ENCODE measurements at places on chromosomes 7 and 10.

- no peak for DNase-seq
These were observed 160.4 kb upstream of the RHEB start for GRCh38 chr7:151679881-151680612.

- no peak for DNase-seq
These were observed 55.9 kb upstream of the AHR start for GRCh38 chr7:17242504-17242903.

DNA sequence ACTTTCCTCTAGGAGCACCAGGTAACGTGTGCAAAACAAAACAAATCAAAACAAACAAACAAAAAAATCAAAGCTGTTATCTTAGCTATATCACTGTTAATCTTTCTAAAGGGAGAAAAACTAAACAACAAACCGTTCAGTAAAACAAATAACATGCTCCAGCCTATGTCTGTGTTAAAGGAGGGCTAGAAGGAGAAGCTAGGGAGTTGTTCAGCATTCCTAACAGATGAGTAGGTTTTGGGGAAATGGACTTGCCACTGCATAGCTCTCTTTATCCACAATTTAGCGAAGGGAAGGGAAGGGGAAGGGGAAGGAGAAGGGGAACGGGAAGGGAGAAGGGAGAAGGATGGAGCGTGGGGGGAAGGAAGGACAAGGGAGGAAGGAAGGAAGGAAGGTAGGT is 134.2 kb upstream of the AKR1E2 start:
- DNase-seq, result no peak

DNA sequence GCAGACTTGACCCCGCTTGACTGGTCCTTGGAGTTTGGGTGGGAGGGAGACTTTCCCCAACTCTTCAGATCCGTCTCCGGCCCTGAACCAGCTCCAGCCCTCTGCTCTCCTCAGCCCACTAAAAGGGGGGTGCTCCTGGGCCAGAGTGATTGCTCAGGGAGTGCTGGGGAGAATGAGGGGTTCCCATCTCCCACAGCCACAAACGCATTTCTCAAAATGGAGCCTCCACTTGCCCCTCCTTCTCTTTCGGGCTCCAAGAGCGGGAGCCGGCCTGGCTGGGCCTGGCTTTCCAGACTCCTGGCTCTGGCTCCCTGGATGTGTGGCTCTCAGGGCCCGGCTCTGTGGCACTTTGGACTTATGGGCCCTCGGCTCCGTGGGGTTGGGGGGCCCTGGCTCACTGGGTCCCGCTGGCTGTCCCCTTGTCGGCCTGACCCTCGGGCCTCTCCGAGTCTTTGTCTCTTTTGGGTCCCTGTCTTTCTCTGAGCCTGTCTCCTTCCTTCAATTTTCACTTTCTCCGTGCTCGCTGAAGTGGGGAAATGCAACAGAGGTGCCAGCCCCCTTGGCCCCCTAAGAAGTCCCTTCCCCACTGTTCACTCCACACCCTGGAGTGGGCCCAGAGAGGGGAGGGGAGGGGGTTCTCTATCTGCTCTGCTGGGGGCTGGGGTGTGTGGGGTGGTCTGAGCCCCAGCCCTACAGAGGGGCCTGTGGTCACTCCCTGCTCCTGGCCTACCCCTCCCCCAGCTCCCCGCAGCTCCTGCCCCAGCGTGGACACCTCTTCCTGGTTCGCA is 713 bp downstream of the LZTS2 start:
- DNase-seq, result no peak

- no peak for DNase-seq
These were observed 75.4 kb downstream of the WDR11 start for GRCh38 chr10:120926611-120927010.

DNA sequence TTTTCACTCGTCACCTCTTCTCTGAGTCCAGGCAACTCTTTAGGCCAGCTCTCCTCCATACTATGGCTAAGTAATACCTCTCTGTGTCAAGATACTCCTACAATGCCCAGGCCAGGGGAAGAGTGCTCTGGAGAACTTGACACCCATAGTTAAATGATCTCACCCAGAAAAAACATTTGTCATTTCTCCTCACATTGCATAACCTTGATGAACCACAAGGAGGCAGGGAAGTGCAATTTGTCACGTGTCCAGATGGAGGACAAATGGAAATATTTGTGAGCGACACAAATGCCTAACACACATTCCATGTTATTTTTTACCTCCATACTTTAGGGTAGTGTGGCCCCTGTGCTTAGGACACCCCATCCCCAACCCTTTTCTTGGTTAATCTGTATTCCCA is 78.3 kb downstream of the HTR7 start:
- no peak for DNase-seq

- no peak for DNase-seq
These were observed 76.5 kb downstream of the INSYN2A start for GRCh38 chr10:127119936-127120335.

- no peak for DNase-seq
These were observed 42.3 kb upstream of the GPAM start for GRCh38 chr10:112225771-112226438.

DNA sequence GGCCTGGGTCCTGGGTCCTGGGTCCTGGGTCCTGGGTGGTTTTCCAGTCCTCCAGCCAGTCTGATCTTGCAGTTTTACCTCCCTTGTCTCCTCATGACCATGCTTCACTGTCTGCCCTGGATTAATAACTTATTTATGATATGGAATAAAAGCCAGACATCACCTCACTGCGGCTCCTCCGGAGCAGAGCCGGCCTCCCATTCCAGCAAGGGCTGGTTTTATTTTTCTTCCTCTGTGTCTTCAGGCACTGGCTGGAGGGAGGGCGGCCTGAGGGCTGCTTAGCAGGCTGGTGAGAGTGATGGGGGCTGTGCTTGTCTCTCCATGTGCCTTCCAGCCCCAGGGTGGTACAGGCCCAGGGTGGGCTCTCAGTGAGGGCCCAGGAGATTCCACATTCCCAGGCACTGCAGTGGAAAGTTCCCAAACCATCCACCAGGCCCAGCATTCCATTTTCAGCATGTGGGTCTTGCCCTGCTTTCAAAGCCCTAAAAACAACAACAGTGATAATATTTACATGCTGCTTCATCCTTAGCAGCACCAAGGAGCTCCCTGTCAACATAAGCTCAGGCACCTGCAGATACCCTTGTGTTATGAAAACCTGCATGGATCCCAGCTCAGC is 12.6 kb downstream of the ADAMTS14 start:
- no peak for DNase-seq

DNA sequence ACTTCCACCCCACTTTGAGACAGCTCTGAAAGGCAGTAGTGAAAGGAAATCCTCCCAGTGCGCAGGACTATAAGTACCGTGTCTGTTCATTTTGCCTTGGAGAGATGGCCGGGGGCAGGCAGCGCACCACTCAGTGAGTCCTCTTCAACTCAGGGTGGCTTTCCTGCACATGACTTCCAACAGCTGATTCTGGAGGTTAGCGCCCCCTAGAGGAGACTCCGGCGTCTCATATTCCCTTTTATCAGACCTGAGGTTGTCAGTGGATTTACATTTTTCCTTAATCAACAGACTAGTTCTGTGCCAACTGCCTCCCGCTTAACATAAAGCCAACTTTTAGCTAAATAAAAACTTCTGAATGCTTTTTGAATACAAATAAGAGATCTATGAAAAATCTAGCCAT is 101.0 kb downstream of the HERPUD2 start:
- no peak for DNase-seq

DNA sequence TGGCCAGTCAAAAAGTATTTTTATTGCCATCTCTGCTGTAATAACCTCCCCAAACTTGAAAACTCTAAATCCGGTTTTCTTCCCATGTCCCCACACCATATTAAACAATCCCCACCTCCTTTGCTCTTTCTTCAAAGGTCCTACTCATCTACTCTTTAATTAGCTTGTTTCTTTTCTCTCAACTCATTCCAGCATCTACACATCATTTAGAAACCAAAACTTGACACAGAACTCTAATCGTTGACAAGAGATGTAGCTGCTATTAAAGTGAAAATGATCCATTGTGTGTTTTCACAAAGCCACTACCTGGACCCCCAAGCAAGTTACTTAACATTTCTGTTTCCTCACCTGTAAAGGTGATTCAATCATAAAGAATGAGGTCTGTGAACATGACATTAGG is 436.3 kb upstream of the NPVF start:
- DNase-seq, result no peak

DNA sequence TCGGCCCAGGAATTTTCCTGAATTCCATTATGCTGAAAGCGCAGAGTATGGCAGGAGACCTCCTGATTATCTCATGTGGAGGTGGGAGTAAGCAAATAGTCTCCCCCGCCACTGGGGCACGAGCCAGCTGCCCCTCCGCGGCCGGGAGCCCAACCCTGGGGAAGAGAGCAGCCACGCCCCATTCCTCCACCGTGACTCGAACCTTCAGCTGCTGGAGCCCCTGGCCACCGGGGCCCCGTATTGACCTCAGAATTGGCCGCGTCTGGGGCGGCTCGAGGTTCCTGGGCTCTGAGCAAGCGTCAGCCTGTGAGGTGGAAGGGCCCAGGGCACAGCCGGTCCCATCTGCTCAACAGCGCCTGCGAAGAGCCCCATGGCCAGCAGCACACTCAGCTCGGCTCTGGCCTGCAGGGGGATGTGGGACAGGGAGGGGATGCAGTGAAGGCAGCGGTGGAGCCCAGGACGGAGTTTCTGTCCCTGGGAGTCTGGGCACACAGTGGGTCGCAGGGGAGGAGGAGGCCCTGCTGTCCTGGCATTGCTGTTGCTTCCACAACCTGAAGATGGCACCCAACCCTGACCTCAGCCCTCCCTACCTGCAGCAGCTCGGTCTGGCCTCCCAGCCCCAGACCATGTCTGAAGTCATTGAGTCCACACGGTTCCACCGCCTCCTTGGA is 97.8 kb downstream of the CHST15 start:
- no peak for DNase-seq

Data from stimulated activated CD8-positive, alpha-beta memory T cell treated with anti-CD3 and anti-CD28 coated beads, Interleukin-4, amount 100 ng/mL, for 4 hours (primary cell).